HT-29 (cell line): ENCODE measurements at places on chromosomes 6 and 20. TPM values are rescaled to one million over a fixed set of nuclear protein-coding genes. Genes with fewer than 3 reads are reported as not detected.

GRCh38 chr20:51322164-51322707 lies 220.3 kb downstream of the NFATC2 start:
- no peak for DNase-seq

FOXF2 gene
- total RNA-seq: not detected in 2 replicates

DEFB116 gene
- total RNA-seq: not detected in 2 replicates

DNA sequence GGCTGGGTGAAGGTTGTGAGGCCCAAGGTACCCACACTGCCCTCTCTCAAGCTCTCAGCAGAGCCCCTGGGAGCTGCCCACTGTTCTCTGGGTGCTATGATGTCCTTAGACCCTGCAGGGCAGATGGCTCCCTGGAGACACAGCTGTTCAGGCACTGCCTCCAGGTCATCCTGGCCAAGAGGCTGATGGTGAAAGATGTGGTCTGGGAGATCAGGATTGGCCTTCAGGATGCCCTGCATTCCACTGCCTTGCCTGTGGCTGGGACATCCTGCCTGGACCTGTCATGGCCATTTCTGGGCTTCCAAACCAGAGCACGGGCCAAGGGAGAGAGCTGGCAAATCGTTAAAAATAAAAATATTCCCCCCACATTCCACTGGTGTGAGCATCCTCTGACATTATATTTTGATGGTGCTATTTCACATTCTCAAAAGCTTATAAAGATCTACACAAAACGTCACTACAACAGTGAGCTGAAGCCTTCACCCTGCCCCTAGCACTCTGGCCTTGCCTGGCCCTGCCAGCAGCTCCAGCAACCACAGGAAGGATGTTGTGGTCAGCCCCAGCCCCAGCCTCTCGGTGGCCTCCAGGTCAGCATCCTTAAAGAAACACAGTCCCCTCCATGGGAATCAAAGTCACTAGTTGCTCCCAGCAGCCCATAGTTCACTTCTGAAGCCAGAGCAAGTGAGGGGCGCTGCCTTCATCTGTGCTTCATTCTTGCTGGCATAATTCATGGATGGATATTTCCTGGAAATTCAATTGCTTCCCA lies 13.5 kb upstream of the KCNK16 start:
- no peak for DNase-seq

- DNase-seq: no peak
Observed at GRCh38 chr6:134714113-134714512, 235.8 kb downstream of the ALDH8A1 start.

- DNase-seq: no peak
Observed at GRCh38 chr20:38725148-38725901, 1.0 kb downstream of the SLC32A1 start.

TSPO2 gene
- not detected in 2 replicates for total RNA-seq

DNA sequence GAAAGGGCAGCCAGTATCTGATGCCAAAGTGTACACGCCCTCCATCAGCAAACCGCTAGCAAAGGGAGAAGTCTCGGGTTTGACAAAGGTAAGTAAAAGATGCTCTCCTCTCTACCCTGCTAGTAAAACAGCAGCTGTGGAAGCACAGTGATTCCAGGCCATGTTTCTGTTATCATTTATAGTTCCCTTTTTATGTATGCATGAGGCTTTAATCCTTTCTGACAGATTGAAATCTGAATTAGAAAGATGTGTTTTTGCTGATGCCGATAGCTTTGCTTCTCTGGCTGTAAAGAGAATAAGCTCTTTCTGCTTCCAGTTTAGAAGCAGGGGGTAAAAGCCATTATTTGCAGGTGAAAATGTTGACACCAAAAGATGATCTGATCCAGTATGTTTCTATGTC lies 392.4 kb upstream of the SOX4 start:
- DNase-seq: no peak

PRDM13 gene
- not detected in 2 replicates for total RNA-seq

HNF4A gene
- 63.8 and 70.7 TPM in 2 replicates for total RNA-seq

DNA sequence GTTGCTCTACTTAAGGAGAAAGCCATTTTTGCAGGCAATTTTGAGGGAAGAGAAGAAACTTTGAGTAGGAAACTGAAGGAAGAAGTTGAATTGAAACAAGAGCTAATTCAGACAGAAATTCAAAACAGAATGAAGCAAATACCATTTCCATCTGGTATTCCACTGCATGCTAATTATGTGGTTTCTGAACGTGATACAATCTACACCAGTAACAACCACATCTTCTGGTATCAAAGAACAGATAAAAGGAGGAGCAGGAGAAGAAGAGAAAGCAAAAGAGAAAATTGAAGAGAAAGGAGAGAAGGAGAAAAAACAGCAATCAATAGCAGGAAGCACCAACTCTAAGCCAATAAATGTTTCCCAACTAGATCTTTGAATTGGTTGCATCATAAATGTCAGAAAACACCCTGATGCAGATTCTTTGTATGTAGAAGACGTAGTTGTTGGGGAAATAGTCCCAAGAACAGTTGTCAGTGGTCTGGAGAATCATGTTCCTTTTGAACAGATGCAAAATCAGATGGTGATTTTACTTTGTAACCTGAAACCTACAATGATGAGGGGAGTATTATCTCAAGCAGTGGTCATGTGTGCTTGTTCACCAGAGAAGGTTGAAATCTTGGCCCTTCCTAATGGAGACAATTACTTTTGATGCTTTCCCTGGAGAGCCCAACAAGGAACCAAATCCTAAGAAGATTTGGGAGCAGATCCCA lies 132.4 kb downstream of the MACROD2 start:
- no peak for DNase-seq

NAPB gene
- 5.7 and 6.4 TPM in 2 replicates for total RNA-seq

GRCh38 chr20:50904067-50904570 lies 27.1 kb downstream of the ADNP start:
- DNase-seq: no peak

DNA sequence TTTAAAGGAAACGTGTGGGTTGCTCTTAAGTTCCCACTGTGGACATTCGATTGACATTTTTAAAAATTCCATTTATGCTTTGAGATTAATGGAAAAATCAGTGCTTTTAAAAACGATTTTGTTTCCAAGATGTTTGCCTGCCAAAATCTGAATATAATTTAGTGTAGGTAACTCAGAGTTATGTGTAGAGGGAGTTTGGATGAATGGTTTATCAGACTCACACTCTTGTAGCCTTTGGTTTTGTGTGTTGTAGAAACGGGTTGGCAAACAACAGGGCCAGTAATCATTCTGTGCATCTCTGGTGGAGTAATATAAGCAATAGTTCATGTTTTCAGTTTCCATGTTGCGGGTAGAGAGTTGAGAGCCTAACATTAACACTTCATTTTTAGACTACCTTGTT lies 140.6 kb downstream of the RPS12 start:
- no peak for DNase-seq

GRCh38 chr6:108127826-108128225 lies 38.0 kb upstream of the NR2E1 start:
- peak; percentile 94 for DNase-seq

DNA sequence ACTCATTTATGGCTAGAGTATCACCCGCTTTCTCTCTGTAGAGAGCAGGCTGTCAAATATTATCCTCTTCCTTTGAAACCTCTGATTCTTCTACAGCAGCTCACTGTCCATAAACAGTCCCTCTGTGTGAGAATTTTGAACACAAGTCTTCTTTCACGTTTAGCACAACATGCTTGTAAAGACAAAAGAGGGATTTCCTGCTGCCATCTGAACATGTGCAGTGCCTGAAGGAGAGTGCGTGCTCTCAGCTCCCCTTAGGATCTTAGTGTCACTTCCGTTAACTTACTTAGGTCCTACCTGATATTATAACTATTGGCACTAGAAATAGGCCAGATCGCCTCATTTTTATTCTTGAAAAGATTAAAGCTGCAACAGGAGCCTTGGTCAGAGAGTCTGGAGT lies 50.9 kb downstream of the FNDC1 start:
- DNase-seq: no peak

SEMG1 gene
- total RNA-seq: not detected in 2 replicates

- DNase-seq: no peak
Observed at GRCh38 chr20:588932-589672, 21.0 kb downstream of the TCF15 start.

DNA sequence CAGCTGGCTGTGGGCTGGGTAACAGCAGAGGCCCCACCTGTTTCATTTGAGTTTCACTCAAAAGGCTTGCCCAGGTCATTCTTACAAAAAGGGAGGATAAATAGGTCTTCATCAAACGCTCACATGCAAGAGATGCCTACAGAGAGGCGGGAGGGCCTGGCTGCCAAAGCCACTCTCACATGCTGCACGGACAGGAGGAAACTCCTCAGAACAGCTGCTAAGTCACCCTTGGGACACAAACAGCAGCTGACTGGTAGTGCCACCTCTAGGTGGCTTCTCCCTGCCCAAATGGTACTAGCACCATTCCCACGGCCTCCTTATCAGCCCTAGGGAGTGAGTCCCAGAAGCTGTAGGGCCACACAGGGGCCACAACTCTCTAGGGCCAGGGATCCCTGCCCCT lies 23.8 kb downstream of the SLC22A23 start:
- DNase-seq: peak; percentile 58

DNA sequence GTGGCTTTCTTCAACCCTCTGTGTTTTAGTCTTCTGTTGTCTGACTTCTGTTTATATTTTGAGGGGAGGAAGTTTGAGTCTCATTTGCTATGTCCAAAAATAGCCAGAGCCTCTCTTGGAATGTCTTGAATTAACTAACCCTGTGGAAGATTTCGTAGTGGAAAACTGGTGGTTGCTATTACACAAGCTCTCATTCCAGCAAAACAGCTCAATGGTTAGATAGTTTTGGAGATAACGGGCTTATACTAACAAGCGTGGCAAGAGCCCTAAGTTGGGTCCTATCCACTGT lies 1.6 kb downstream of the CCN2 start:
- no peak for DNase-seq

OR2H1 gene
- total RNA-seq: not detected in 2 replicates

GRCh38 chr6:10393544-10394225 lies 21.2 kb downstream of the TFAP2A start:
- no peak for DNase-seq

- no peak for DNase-seq
Observed at GRCh38 chr6:1321738-1322137, 9.8 kb downstream of the FOXQ1 start.

PRRT1 gene
- not detected in 2 replicates for total RNA-seq

SDHAF4 gene
- 2.4 and 4.7 TPM in 2 replicates for total RNA-seq

- DNase-seq: no peak
Observed at GRCh38 chr6:157238346-157238745, 85.0 kb downstream of the TMEM242 start.

DNA sequence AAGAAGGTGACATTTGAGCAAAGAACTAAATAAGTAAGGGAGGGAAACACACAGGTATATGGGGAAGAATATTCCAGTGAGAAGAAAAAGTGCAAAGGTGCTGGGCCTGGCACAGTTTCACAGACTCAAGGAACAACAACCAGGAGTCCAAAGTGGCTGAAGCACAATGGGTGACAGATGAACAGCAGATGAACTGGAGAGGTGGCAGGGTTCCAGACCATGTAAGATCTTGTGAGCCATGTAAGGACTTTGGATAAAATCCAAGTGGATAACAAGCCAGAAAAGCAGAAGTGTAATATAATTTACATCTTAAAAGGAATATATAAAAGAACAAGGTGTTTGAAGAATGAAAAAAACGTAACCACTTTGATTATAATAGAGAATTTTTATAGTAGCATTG lies 87.9 kb downstream of the MMS22L start:
- DNase-seq: no peak

DNA sequence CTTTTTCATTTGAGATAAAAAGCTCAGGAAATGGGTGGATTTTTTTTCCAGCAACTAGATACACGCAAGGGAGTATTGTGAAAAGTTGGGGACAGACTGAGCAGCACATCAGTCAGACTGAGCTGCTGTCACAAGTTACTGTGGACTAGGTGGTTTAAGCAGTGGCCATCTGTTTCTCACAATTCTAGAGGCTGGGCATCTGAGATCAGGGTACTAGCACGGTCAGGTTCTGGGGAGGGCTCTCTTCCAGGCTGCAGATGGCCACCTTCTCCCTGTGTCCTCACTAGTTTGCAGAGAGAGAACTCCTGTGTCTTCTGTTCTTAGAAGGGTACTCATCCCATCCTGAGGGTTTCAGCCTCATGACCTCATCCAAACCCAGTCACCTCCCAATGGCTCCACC lies 178.3 kb downstream of the SYNDIG1 start:
- no peak for DNase-seq

DNA sequence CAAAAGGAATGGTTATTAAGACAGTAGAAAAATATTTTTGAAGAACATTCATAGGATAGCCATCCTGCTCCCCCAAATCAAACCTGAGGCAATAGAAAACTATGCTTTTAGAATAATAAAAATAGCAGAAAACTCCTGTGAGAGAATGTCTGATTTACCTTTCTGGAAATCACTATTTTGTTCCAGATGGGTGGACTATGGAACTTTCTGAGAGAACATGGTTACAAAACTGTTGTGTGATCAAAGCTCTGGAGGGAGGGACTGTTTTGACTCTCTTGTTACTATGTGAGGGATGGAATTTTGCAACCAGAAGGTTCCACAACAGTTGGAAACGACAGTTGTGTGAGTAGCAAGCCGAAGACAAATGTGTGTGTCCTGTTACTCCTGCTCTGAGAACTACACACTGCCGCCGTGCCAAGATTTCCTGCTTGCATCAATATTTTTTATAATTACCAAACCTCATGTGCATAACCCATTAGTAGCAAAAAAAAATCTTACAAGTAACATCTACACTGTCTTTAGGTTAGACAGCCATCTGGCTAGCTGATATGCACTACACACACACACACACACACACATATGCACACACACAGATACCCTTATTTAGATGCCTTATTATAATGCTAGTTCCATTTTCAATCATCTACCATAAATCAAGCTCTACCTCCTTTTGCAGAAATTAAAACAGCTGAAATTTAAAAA lies 11.0 kb upstream of the HIVEP1 start:
- no peak for DNase-seq

- DNase-seq: no peak
Observed at GRCh38 chr6:140806431-140806830, 1326.3 kb upstream of the GJE1 start.

GRCh38 chr20:47926731-47927130 lies 141.4 kb upstream of the SULF2 start:
- no peak for DNase-seq

ENPP3 gene
- total RNA-seq: not detected in 2 replicates

DNA sequence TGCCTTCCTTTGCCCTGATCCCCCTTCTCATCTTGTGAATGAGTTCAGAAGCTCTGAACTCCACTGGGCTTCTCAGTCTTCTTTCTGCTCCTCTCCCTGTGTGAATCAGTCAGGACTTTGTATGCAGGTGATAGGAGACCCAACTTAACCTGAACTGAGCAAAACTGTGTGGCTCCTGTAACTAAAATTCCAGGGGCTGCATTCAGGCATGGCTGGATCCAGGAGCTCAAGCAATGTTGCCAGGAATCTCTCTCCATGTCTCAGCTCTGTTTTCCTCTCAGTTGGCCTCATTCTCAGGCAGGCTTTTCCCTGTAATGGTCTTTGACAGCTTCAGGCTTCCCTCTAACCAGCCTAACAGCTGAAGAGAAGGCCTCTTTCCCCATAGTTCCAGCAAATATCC lies 50.9 kb upstream of the ZNFX1 start:
- DNase-seq: no peak

DNA sequence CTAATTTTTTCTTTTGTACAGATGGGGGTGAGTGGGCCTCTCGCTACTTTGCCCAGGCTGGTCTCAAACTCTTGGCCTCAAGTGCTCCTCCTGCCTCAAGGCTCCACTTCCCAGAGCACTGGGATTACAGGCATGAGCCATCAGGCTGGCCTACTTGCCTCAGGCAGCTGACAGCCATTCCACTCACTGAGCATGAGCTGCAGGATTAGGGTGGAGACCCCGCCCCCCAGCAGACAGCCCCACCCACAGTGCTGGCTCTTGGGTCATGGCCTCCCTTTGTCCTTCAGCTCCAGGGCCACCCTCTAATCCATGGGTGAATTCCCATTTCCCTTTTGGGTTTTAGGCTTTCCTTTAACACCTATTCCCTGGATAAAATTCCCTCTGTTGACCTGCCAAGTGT lies 82.1 kb downstream of the BFSP1 start:
- no peak for DNase-seq

GRCh38 chr6:157093536-157093935 lies 229.8 kb downstream of the TMEM242 start:
- no peak for DNase-seq
